Stimulated activated CD8-positive, alpha-beta memory T cell treated with anti-CD3 and anti-CD28 coated beads, Interleukin-2, amount 100 ng/mL, for 1 hour (primary cell): ENCODE measurements at places on chromosomes 11 and 22.

DNA sequence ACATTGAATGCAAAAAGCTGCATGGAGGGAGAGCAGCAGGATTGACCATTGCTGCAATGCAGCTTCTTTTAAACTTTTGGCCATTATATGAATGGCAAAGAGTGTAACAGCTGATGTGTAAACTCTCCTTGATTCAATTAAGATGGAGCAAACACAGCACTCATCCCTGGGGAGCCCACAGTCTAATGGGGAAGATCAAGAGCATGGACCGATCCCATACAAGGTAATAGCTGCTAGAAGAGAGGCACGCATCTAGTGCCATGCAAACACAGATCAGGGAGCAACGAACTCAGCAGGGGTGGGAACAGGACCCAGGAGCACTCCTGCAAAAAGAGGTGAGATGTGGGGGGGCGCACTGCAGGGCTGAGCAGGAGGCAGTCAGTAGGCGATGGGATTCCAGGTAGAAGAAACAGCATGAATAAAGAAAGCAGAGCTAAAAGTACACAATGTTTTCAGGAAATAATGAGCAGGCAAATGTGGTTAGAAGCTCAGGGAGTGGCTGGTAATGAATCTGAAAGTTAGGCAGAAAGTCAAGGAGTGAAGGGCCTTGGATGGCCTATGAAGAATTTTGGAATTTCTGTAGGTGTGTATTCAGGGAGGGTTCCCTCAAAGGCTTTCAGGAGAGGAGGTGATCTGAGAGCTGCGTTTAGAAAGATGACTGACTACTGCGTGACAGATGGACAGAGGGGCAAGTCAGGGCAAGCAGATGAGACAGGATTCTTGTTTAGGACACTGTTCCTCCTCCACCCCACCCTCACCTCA is 17.2 kb upstream of the BMAL1 start:
- DNase-seq = no peak

GRCh38 chr22:45129703-45130524 is 33.8 kb upstream of the NUP50 start:
- DNase-seq = no peak

- no peak for DNase-seq
Measured at GRCh38 chr11:129813231-129813791, 2.3 kb upstream of the TMEM45B start.

DNA sequence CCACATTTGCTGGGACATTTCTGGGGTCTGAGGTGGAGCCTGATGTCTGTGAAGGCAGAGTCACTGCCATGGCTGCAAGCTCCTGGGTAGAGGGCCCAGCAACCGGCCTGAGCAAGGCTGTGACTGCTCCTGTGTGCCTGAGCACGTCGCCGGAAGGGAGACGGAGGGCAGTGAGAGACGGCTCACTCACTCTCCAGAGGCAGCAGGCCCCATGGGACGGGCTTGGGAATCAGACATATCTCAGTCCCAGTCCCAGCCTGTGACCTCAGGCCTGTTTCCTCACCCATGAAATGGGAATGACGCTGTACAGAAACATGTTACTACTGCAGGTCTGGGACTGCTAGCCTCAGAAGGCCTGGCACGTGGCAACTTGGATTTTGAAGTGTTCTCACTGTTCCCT is 36.4 kb upstream of the RASL10A start:
- no peak for DNase-seq

DNA sequence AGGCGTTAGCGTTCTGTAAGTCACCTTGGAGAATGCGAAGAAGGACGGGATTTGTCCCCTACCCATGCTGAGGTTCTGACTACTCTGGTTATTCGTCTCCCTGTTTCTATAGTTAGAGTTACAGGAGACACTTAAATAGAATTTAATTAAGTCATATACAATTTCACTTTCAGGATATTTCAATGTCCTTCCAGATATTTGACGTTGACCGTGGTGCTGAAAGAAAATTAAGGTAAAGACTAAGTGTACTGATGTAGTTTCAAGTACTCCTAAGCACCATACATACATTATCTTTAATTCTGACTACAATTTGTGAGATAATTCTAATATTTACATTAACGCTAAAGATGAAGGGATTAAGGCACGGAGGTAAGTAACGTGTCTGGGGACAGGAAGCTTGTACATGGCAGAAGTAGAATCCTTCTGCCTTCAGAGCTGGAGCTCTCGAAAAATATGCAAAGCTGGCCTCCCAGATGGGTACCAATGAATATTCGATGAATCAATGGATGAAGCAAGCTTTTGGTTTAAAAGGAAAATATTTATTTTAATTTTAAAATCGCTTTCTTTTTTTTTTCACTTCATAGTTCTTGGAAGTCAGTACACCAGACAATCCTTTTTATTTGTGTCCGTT is 539 bp upstream of the SLC36A4 start:
- DNase-seq = no peak

DNA sequence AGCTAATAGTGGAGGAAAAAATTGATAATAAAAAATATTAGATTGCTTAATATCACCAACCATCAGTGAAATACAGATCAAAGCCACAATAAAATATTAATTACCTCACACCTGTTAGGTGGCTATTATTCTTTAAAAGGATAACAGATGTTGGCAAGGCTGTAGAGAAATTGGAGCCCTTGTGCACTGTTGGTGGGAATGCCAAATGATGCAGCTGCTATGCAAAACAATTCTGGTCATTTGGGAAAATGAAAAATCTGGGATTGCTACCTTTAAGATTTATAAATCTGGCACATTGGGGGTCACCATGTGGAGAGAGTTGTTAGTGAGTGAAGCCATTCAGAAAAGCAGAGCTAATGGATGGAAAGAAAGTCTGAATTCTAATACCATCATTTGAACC is 143.4 kb downstream of the FCHSD2 start:
- no peak for DNase-seq

- no peak for DNase-seq
Measured at GRCh38 chr22:41261541-41262249, 21.0 kb upstream of the CHADL start.

DNA sequence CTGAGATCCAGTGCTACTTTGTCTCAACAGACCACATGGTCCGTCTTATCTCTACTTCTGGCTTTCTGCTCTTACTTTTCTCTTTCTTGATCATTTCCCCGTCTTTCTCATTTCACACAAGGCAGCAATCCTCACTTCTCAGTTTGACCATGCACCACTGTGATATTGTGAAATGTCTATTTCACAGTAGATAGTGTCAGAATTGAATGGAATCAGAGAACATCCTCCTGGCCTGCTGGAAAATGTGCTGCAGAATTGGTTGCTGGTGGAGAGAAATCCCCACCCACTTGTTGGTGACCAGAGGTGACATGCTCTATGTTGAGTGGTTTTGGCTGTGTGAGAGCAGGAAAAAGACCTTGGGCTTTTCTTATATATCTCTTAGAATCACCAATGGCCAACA is 57.8 kb upstream of the RCN1 start:
- no peak for DNase-seq

- DNase-seq = no peak
Measured at GRCh38 chr11:30333405-30333804, 10.5 kb downstream of the ARL14EP start.

- DNase-seq = no peak
Measured at GRCh38 chr22:21685164-21685513, 19.3 kb downstream of the PPIL2 start.

GRCh38 chr11:128235426-128235825 is 351.9 kb downstream of the ETS1 start:
- no peak for DNase-seq

- DNase-seq = no peak
Measured at GRCh38 chr11:128551611-128552335, 35.6 kb downstream of the ETS1 start.

DNA sequence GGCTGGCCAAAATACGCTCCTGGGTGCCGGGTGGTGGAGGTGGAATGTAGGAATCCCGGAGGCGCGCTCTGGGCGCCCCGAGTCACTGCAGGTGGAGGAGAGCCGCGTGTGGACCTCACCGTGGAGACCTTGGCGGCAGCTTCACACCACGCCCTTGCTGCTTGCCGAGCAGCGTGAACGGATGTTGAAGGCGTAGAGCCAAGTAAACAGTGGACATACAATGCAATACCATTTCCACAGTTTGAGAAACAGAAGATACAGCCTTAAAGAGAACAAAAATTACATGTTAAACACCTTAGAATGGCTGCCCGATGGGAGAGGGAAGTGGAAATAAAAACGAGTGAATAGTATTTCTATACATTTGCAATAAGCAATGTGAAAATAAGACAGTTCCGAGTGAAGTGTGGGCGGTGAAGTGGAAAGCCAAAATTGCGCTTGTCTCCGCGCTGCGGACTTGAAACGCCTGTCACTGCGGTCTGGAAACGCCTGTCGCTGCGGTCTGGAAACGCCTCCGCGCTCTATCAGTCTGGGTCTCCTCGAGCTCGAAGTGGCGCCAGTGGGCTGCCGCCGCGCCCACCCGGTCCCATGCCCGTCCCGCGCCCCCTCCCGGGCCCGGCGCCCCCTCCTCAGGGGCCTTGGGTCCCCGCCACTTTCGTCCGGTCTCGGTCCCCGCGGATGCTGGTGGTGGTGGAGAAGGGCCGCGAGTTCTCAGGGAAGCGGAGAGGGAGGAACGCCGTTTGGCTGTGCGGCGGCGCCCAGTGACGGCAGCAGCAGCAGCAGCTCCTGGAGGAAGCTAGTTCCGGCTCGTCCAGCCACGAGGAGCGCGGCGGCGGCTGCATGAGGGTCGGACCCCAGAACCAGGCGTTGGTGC is 1.6 kb downstream of the NCR3LG1 start:
- no peak for DNase-seq

DNA sequence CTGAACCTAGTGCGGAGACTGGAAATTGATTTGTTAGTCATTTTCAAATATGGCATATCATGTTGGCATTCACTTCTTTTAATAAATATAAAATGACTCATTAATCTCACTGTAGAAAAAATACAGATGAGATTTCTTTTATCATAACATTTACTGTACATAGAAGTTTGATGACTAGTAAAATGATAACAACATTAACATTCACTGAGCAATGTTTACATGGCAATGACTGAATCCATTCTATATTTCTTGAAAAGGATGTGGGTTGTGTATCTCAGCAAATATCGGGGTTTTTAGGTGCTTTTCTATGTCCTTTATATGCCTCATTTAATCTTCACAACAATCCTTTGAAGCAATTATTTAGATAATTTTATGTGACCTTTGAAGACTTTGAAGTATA is 920.9 kb upstream of the FAT3 start:
- no peak for DNase-seq

GRCh38 chr11:58658623-58659022 is 36.2 kb downstream of the CNTF start:
- no peak for DNase-seq
